ENCODE measurements at places on chromosomes 1 and 21. TPM values are rescaled to one million over a fixed set of nuclear protein-coding genes. Genes with fewer than 3 reads are reported as not detected.
A peak's percentile ranks its signal among the peaks of the same experiment; 100 is the strongest.

Gene OR13G1
- total RNA-seq: not detected

Gene SYCP1
- total RNA-seq: not detected

Gene RCOR3
- 51.3 TPM for total RNA-seq

DNA sequence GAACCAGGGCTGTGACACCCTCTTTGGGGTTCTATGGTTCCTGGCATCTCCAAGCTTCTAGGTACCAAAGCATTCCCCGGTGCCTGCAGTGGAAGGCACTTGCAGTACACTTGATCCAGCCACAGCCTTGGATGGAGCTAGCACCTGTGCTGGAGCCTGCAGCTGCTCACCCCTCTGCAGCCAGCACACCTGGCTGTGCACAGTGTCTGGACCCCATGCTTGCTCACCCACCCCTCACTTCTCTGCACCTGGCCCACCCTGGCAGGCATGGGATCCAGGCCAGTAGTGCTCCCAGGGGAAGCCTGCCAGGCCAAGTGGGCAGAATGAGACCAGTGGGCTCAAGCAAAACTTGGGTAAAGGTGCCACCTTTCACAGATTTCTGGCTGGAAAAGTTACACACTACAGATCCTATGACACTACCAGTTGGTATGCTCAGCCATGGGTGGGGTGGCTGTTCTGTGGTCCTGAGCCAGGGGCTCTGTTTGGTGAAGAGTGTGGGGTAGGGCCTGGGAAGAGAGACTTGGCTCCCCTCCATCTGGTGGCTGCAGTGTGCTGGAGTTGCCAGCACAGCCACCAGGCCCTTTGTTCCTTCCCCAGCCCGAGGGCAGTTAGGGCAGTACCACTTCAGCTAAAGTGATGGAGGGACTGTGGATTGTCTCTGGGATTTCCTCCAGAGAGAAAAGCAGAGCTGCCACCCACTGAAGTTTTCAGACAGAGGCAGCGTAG, 157.8 kb upstream of the LRRC7 start:
- DNase-seq: no peak

- DNase-seq: no peak
These were observed 207.5 kb upstream of the SAMSN1 start for GRCh38 chr21:14753466-14754258.

GRCh38 chr1:154154534-154155191, at the start of gene NUP210L:
Gene NUP210L, minus strand, starts transcription at chr1:154155073.
- DNase-seq: peak; percentile 32

Gene SERPINC1
- total RNA-seq: not detected

DNA sequence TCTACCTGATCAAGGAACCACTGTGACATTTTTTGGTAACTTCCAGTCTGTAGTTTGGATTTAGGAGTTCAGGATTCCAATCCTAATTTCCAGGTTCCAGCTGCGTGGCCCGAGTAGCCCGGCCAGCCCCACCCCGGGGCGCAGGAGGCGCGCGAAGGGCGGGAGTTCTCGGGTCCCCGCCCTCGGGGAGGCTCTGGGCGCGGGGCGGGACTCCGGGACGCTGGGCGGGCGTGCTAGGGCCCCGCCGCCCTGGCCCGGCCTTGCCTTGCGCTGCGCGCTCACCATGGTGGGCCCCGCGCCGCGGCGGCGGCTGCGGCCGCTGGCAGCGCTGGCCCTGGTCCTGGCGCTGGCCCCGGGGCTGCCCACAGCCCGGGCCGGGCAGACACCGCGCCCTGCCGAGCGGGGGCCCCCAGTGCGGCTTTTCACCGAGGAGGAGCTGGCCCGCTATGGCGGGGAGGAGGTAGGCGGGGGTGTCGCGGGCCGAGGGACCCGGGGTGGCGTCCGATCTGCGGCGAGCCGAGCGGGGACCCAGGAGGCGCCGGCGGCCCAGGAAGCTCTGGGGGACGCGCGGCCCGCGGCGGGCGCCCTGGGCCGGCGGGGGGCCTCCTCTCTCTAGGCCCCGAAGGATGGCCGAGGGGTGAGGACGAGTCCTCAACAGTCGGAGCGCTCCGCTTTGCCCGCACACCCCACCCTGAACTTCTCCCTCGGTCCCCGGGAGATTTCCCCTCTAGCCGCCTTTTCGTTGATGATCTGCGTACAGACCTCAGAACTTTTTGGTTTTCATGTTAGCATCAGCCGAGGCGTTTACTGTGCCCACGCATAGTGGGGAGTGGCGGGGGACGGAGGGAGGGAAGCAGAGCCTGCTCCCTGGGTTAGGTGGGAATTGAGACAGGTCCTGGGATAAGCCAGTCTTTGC, at the start of gene NENF:
Gene NENF (plus strand): TSS at position 260 of the 916 bp plus-strand sequence. CDS start 24 bp downstream, at position 284.
- DNase-seq: peak; percentile 99

Gene TTC24
- total RNA-seq: not detected

Gene GBP7
- not detected for total RNA-seq

GRCh38 chr21:46063227-46063626, 34.7 kb upstream of the COL6A2 start:
- no peak for DNase-seq

DNA sequence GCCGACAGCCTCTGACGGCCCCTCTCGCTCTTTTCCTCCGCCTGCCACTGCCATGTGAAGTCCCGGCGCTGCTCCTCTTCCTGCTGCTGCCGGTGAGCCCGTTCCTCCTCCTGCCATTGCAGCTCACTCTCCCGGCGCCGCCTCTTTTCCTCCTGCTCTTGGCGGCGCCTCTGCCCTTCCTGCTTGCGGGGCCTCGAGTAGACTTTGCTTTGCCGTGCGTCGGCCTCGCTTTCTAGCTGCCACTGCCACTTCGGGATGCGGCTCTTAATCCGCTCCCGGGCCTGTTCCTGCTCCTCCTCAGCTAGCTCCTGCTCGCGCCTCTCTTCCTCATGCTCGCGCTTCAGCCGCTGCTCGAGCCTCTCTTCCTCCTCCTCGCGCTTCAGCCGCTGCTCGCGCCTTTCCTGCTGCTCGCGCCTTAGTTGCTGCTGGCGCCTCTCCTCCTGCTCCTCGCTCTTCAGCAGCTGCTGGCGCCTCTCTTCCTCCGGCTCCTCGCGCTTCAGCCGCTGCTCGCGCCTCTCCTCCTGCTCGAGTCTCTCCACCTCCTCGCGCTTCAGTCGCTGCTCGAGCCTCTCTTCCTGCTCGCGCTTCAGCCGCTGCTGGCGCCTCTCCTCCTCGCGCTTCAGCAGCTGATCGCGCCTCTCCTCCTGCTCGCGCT, 4.3 kb downstream of the TCHH start:
- no peak for DNase-seq

Gene REN
- total RNA-seq: not detected

- no peak for DNase-seq
These were observed 24.6 kb upstream of the FCRL3 start for GRCh38 chr1:157725221-157725577.

Gene PLEKHN1
- total RNA-seq: 0.88 TPM

- DNase-seq: no peak
These were observed 41.5 kb downstream of the GALNT2 start for GRCh38 chr1:230108580-230108979.
